ENCODE measurements at places on chromosomes 12 and 14.

GRCh38 chr12:4164559-4165558 is 108.7 kb upstream of the CCND2 start:
- peak; percentile 49 for DNase-seq

DNA sequence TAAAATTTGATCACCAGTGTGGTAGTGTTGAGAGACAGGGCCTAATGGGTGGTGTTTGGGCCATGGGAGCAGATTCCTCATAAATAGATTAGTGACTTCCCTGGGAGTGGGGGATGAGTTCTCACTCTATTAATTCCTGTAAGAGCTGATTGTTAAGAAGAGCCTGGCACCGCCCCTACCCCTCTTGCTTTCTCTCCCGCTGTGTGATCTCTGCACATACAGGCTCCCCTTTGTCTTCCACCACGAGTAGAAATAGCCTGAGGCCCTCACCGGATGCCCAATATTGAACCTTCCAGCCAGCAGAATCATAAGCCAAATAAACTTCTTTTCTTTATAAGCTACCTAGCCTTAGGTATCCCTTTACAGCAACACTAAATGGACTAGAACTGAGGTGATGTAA is 31.9 kb upstream of the CAND1 start:
- no peak for DNase-seq

DNA sequence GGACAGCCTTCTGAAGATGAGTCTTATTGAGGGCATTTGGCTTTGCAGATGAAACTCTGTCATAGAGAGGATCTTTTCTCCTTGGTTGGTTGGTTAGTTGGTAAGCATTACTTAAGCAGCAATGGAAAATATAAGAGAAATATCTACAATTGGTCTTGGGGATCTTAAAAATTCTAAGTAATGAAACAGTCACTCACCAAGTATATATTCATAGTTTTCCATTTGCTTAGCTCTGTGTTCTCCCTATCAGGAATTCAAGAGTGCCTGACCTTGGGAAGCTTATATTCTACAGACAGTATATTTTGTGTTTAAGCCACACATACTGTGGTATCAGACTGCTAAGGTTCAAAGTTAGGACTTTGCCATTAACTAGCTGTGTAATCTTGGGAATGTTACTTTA is at the start of gene OR5AU1:
Gene OR5AU1 (minus strand): TSS at position 101 of the 400 bp plus-strand sequence. CDS start 191 bp downstream, outside the sequence.
- no peak for DNase-seq

DNA sequence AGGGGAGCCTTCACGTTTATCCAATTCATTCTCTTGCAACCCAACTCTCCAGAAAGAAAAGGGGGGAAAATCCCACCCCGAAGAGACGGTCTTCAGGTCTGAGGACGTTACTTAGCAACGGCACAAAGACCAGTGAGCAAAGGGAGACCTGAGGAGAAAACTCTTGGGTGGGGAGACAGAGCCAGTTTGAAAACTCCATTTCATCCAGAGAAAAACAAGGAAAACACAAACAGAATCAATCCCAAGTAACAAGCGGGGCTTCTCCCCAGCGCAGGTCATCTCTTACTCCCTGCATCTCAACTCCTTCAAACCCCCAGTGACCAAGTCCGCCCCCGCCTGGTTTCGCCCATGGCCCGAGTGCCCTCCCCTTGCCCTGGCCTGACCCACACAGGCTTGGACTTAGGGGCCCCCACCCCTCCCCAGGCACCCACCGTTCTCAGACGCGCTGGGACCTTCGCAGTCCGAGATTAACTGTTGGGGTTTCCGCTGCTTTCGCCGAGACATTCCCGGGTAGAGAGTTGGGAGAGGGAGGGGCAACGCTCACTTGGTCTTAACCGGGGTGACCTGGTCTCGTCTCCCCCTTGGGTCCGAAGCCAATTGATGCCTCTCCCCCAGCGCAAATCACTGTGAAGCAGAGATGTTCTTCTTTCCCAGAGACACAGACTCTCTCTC is 10.4 kb upstream of the SALL2 start:
- no peak for DNase-seq

DNA sequence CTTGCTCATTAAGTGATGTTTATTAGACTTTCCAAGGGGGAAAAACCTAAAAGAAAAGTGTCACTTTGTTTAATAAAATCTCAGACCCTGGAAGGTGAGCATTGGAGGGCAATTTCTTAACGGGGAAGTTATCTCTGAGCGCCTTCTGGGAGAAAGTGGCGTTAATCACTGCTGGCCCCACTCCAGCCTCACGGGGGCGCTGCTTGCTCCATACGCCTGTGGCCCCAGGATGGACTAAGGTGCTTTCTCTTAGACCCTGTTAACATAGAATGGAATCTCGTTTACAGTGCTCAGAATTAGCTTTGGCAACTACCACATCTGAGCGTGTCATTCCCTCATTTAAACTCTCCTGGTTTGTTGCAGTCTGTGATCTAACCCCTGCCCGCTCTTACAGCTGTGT is 16.4 kb upstream of the PRIMA1 start:
- no peak for DNase-seq

GRCh38 chr12:19778172-19778571 is 338.9 kb downstream of the AEBP2 start:
- DNase-seq: no peak

DNA sequence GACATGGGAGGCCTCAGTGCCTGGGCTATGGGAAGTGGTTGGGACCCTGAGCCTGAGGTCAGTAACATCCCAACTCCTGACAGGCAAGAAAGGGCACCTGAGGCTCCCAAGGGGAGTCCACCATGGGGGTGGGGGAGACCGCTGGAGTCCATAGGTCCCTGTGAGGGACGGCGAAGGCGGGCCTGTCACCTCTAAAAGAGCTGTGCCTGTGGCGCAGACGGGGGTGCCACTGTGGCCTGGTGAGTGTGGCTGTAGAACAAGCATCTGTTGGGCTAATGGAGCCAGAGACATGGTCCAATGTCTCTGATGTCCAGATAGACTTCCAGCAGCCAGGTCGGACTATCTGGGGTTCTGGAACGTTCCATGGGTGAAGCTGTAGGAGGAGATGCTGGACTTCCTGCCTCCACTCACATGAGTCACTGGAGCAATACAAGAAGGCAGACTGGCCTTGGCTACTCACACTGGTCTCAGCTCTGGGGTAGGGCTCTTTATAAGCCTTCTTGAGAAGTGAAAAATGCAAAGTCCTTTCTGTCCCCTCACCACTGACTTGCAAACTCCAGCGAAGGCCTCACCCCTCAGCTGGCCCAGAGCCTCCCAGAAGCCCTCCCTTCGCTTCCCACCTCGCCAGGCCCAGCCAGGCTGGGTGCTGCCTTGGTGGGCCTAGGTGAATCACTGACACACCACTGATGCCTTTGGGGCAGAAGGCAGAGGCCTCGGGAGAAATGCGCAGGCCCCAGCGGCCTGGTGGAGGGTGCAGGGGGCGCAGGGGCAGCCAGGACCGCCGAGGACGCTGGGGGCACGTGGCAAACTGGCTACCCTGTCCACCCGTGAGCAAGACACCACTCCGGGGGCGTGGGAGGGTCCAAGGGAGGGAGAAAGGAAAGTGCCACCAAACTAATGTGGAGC is 1.1 kb upstream of the TRAF3 start:
- DNase-seq: no peak

GRCh38 chr12:125382926-125383325 is 317.7 kb downstream of the AACS start:
- no peak for DNase-seq

- DNase-seq: peak; percentile 69
These were observed 1.7 kb upstream of the DUSP6 start for GRCh38 chr12:89353823-89354611.

DNA sequence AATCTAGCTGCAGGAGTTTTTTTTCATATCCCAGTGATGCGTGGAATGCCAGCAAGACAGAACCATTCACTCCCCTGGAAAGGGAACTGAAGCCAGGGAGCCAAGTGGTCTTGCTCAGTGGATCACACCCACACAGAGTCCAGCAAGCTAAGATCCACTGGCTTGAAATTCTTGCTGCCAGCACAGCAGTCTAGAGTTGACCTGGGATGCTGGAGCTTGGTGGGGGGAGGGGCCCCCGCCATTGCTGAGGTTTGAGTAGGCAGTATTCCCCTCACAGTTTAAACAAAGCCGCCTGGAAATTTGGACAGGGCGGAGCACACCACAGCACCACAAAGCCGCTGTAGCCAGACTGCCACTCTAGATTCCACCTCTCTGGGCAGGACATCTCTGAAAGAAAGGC is 86.9 kb upstream of the STXBP6 start:
- DNase-seq: no peak

DNA sequence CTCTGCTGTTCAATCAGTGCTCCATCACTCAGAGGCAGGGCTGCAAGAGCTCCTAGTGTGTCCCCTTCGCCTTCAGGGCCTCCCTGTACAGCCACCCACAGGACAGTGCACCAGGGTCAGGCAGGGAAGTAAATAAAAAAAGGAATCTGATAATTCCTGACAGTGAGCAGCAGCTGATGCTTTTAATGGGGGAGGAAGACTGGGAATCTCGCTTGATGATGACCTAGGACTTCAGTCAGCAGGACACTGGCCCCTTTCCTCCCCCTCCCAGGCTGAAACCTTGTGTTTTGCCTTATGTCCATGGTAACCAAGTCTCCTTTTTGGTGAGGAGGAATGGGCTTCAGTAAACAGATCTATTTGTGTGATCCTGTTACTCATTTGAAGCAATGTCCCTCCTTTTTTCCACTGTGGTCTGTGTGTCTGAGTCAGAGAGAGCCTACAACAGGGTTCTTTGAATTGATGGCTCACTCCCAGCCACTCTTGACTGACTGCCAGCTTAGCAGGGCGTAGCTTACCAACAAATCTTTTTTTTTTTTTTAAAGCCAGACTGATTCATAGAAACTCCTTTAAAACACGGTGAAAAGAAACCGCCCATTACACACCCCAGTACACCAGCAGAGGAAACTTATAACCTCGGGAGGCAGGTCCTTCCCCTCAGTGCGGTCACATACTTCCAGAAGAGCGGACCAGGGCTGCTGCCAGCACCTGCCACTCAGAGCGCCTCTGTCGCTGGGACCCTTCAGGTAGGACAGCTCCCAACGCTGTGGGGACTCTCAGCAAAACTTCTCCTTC is at the start of gene EMP1:
Gene EMP1 (plus strand): TSS at position 597 of the 792 bp plus-strand sequence. CDS start 14,785 bp downstream, outside the sequence.
- DNase-seq: peak; percentile 71

DNA sequence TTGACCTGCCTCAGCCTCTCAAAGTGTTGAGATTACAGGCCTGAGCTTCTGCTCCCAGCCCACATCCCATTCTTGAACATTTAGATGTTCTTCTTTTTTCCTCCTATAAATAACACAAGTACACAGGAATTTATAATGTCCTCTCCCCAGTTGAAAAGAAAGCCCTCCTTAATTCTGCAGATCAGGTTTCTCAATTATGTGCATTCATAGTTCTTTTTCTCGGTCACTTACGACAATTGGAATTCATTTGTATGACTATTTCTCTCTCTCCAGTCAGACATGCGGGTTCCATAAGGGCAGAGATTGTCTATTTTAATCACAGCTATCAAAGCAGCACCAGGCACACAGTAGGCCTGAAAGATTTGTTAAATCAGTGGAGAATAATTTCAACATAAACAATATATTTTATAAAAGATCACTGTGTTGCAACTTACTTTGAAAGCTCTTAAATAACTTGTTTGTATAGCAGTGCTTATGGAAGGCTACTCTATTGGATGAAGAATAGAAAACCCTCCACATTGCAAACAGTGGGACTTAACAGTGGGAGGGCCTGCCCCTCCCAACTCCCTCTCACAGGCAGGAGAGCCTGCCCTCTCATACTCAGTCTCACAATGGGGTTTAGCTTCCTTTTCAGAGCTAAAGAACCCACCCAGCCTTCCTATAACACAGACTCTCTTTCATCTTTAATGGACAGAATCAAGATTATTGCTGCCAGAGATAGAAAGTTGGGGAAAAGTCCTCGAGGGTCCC is 84.1 kb upstream of the TRAF3 start:
- no peak for DNase-seq

DNA sequence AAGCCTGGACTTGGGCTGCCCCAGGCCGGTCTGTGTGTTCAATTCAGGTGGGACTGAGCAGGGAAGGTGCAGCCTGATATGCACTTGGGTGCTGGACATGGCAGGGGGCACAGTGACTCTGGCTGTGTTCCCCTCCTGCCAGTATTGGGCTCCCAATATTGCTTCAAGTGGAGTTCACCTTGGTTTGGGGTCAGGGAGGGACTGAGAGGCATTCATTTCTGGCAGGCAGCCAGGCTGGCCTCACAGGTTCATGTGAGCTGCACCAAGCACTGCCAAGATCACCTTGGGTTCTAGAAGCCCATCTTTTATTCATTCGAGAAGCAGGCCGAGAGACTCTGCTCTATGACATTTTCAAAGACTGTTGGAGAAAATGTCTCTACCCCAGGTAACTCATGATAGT is 245.0 kb downstream of the CHST11 start:
- DNase-seq: no peak

GRCh38 chr14:29953501-29953900 is 25.9 kb upstream of the PRKD1 start:
- DNase-seq: no peak

DNA sequence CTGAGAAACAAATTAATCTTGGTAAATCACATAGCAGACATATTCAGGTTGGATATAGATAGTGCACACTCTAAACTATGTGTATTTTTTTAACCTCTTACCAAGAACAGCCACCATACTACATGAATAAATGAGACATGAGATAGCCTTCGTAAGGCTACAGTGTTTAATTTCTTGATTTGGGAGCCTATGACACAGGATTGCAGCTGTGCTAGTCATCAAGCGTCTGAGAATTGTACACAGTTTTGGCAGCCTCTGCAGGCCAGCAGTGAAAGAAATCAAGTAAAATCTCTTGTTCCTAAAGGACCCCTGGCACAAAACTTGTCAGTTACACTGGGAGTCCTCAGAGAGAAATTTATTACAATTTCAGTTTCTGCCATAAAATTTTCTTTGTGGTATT is 236.1 kb downstream of the C12orf50 start:
- no peak for DNase-seq

- DNase-seq: no peak
These were observed 27.7 kb upstream of the CMA1 start for GRCh38 chr14:24535737-24536136.

- DNase-seq: no peak
These were observed 101.5 kb downstream of the BMP4 start for GRCh38 chr14:53855127-53855526.

DNA sequence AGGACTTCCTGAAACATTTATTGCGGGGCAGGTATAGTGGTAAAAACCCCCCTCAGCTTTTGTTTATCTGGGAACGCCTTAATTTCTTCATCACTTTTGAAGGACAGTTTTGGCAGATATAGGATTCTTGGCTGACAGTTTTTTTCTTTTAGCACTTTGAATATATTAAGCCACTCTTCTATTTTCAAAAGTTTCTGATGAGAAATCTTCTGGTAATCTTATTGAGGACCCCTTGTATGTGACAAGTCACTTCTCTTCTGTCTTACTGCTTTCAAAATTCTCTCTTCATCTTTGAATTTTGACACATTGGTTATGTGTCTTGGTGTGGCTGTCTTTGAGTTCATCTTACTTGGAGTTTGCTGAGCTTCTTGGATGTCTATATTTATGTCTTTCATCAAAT is 59.1 kb downstream of the ATP23 start:
- DNase-seq: no peak

- no peak for DNase-seq
These were observed 52.5 kb upstream of the RIN3 start for GRCh38 chr14:92460916-92461579.

All from central memory CD4-positive, alpha-beta T cell (primary cell).